ENCODE measurements at places on chromosomes 11 and 22. TPM values are rescaled to one million over a fixed set of nuclear protein-coding genes. Genes with fewer than 3 reads are reported as not detected.

The PHETA2 gene
- total RNA-seq = 2.2 TPM

DNA sequence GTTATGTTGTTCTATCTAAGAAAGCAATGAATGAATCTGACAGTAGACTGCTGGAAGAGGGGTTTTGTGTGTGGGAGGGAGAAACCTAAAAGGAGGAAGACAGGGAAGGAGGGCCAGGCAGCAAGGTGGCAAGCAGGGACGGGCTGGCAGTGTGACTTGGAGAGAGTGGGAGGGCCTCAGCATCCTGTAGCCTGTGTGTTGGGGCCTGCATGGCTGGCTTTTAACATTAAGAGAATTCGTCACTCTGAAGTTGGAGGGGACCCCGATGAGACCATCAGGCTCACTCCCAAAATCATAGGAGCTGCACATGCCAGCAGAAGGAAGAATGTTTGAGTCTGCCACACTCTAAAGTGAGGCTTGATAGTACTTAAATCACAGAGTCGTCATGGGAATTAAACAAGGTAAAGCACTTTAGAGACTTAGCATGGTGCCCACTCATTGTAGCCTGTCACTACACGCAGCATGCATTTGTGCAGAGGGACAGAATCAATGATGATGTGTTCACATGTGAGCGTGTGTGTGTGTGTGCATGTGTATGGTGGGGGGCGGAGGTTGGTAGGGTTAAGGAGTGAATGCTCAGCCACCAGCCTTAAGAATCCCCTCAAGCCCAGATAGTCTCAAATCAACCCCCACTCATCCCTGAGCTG, 199.5 kb downstream of the TENM4 start:
- peaks cover 2% of the 10 kb centered on the region for H3K36me3 ChIP-seq
- H3K4me3 ChIP-seq = no peak overlapping the region
- DNase-seq = no peak
- H3K27ac ChIP-seq = no peak overlapping the region
- peaks cover 59% of the 10 kb centered on the region for H3K4me1 ChIP-seq

DNA sequence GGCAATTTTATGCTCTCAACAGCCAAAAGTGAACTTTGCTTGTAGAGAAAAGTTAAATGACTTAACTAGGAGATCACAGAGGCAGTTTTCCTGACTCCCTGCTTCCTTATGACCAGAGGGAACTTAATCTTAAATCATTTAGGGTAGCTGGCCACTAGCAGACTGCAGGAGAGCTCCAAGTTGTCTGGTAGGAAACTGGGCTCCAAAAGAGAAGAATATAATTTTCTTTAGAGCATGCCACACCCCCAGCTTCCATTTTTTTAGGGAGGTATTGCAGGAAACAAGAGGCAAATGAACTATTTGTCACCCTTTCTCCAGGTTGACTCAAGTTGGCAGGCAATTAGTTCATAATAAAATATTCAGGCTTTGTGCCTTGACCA, 2.6 kb downstream of the METTL15 start:
- DNase-seq = no peak
- H3K27me3 ChIP-seq = no peaks in the 10 kb centered on the region
- H3K4me3 ChIP-seq = peak overlapping the region; percentile 89
- peaks cover 49% of the 10 kb centered on the region for H3K4me1 ChIP-seq
- peak overlapping the region; percentile 99 for H3K27ac ChIP-seq

GRCh38 chr11:21707116-21707739, 485.7 kb upstream of the ANO5 start:
- no peak overlapping the region for H3K27ac ChIP-seq
- H3K27me3 ChIP-seq = peaks cover 2% of the 10 kb centered on the region
- DNase-seq = no peak
- no peak overlapping the region for H3K4me3 ChIP-seq
- H3K36me3 ChIP-seq = no peaks in the 10 kb centered on the region

DNA sequence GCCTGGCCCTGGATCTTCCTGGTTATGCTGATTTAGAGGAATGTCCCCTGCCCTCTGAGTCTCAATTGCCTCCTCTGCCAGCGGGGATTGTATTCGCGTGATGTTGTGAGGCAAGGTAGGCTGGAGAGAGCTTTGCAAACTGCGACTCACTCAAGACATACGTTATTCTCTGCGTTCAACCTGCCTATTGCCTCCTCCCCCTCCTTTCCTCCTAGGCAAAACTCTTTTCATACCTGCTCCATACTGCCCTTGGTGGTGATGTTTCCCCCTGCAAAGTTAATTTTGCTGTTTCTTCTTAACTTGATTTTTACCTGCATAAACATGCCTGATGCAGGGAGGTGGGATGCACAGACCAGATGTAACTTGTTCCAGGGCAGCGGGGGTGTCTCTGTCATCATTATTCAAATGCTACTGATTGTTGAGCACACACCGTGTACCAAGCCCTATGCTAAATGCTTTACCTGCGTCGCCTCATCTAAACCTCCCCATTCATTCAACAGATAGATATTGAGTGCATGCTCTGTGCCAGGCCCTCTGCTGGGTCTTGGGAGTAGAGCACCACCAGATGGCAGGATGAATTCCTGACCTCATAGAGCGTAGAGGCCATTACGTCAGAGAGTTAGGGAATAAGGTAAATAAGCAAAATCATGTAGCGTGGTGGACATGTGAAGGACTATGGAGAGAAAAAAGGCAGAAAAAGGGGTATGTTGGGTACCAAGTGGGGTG, 29.0 kb downstream of the SGSM1 start:
- H3K4me3 ChIP-seq = no peak overlapping the region
- peaks cover 51% of the 10 kb centered on the region for H3K27me3 ChIP-seq
- no peak overlapping the region for H3K27ac ChIP-seq
- DNase-seq = no peak

DNA sequence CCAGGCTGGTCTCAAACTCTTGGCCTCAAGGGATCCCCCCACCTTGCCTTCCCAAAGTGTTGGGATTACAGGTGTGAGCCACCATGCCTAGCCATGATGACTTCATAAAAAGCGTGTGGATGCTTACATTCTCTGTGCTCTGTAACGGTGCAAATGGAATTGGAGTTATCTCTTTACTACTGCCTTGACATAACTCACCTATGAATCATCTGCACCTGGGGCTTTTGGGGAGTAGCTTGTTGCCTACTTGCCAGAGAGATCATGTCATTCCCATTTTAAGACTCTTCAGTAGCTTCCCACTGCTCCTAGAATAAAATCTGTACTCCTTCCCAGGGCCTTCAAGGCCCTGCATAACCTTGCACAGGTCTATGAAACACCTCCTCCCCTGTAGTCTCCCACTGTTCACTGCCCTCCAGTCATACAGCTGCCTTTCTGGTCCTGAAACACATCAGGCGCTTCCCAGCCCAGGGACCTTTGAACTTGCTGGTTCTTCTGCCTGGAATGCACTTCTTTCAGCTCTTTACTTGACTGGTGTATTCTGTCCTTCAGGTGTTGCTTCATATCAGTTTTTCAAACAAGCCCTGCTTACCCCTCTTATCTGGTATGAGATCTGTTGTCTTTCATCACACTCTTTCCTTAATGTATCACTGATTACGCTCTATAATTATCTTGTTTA, 19.6 kb upstream of the MOGAT2 start:
- H3K27ac ChIP-seq = no peak overlapping the region
- no peaks in the 10 kb centered on the region for H3K36me3 ChIP-seq
- no peak for DNase-seq
- peaks cover 33% of the 10 kb centered on the region for H3K27me3 ChIP-seq
- H3K4me3 ChIP-seq = no peak overlapping the region

- DNase-seq = no peak
- peak overlapping the region; percentile 82 for H3K4me3 ChIP-seq
- peaks cover 28% of the 10 kb centered on the region for H3K4me1 ChIP-seq
Measured at GRCh38 chr11:59755701-59756557, 753 bp downstream of the STX3 start.

The ADM gene
- 33.0 TPM for total RNA-seq

The FOLR2 gene
- total RNA-seq = not detected

GRCh38 chr11:127898422-127899365, 688.7 kb downstream of the ETS1 start:
- no peaks in the 10 kb centered on the region for H3K36me3 ChIP-seq
- no peak overlapping the region for H3K27ac ChIP-seq
- peak; percentile 79 for DNase-seq
- H3K4me3 ChIP-seq = no peak overlapping the region
- no peaks in the 10 kb centered on the region for H3K27me3 ChIP-seq

The SEC14L6 gene
- total RNA-seq = 1.2 TPM

The SLC15A3 gene
- 0.54 TPM for total RNA-seq

GRCh38 chr11:43523632-43524031, 156.9 kb upstream of the HSD17B12 start:
- H3K4me3 ChIP-seq = no peak overlapping the region
- H3K27ac ChIP-seq = no peak overlapping the region
- H3K4me1 ChIP-seq = no peaks in the 10 kb centered on the region
- peaks cover 38% of the 10 kb centered on the region for H3K27me3 ChIP-seq
- H3K36me3 ChIP-seq = no peaks in the 10 kb centered on the region
- no peak for DNase-seq

- H3K4me3 ChIP-seq = no peak overlapping the region
- H3K36me3 ChIP-seq = peaks cover 57% of the 10 kb centered on the region
- H3K27ac ChIP-seq = no peak overlapping the region
- no peaks in the 10 kb centered on the region for H3K27me3 ChIP-seq
- no peak for DNase-seq
- peaks cover 10% of the 10 kb centered on the region for H3K4me1 ChIP-seq
Measured at GRCh38 chr11:7640816-7641215, 32.5 kb downstream of the CYB5R2 start.

DNA sequence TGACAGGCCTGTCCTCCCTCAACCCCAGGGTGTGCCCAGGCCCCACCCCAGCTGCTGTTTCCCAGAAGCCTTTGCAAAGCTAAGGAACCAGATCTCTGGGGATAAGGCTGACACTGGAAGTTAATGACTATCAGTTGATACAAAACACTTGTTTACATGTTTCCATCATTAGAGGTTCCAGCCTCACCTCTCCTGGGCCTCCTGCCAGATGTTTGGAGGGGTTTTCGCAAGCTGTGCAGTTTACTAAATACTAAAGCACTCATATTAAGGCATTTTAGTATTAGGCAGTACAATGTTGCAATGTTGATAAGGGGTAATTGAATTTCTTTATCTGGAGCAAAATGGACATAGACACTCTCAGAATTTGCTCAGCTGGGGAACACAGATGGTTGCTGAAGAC, 218.7 kb downstream of the INSC start:
- H3K4me1 ChIP-seq = no peaks in the 10 kb centered on the region
- H3K4me3 ChIP-seq = no peak overlapping the region
- peaks cover 23% of the 10 kb centered on the region for H3K27me3 ChIP-seq
- no peak for DNase-seq
- no peak overlapping the region for H3K27ac ChIP-seq

The GTSE1 gene
- total RNA-seq = 7.3 TPM

- no peaks in the 10 kb centered on the region for H3K4me1 ChIP-seq
- no peak for DNase-seq
- H3K27ac ChIP-seq = no peak overlapping the region
- no peak overlapping the region for H3K4me3 ChIP-seq
Measured at GRCh38 chr11:60765355-60765754, 8.7 kb downstream of the MS4A15 start.

- no peak for DNase-seq
- H3K36me3 ChIP-seq = peaks cover 8% of the 10 kb centered on the region
- H3K27ac ChIP-seq = no peak overlapping the region
- H3K27me3 ChIP-seq = no peaks in the 10 kb centered on the region
- no peaks in the 10 kb centered on the region for H3K4me1 ChIP-seq
Measured at GRCh38 chr11:130227373-130227772, 67.8 kb downstream of the ST14 start.

DNA sequence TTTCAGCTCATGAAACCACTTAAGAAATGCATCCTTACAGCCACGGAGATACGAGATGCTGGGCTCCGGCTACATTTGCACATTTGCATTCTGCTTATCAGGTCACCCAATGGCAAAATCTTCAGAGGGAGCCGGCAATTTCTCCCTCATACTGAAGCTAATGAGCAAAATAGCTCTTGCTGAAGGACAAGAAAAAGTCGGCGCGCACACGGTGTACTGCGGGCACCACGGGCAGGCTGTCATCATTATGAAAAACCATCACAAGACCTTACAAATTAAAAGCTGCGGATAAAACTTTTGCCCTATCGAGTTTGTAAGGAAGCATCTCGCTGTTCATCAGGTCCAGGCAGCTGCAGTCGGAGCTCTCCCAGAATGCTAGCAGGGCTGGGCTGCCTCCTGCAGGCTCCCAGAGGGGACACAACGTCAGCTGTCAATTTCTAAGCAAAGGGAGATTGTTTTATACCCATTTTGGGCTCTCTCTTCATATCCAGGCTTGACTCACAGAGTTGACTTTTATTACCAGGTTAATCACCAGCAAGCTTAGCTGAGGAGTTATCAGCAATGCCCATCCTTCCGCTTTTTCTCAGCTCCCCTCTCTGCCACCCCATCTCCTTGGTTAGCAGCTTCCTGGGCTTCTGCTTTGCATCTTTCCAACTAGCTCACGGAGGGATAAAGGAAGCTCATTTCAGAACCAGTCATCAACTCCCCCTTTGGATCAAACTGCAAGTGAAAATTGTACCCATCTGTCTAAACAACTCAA, 375.1 kb downstream of the OPCML start:
- no peak overlapping the region for H3K27ac ChIP-seq
- H3K4me1 ChIP-seq = no peaks in the 10 kb centered on the region
- H3K36me3 ChIP-seq = no peaks in the 10 kb centered on the region
- no peak overlapping the region for H3K4me3 ChIP-seq

DNA sequence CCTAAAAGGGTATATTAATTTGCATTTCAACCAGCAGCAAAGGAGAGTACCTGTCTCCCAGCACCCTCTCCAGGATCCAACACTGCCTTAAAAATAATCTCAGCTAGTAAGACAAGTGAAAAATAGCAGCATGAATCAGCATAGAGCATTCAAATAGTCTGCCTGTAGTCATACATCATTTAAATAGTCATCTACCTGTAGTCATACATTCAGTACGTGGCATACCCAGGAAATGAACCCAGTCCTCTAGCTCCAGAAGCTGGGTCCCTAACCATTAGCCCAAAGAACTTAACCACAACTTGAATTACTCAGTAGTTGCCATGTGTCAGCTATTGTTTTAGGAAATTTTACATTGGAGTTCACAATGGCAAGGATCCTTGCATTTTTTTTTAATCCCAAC, 9.3 kb downstream of the TENM4 start:
- H3K4me1 ChIP-seq = peaks cover 12% of the 10 kb centered on the region
- no peak overlapping the region for H3K4me3 ChIP-seq
- H3K27me3 ChIP-seq = peaks cover 5% of the 10 kb centered on the region
- DNase-seq = no peak
- no peak overlapping the region for H3K27ac ChIP-seq

The CCT8L2 gene
- not detected for total RNA-seq

DNA sequence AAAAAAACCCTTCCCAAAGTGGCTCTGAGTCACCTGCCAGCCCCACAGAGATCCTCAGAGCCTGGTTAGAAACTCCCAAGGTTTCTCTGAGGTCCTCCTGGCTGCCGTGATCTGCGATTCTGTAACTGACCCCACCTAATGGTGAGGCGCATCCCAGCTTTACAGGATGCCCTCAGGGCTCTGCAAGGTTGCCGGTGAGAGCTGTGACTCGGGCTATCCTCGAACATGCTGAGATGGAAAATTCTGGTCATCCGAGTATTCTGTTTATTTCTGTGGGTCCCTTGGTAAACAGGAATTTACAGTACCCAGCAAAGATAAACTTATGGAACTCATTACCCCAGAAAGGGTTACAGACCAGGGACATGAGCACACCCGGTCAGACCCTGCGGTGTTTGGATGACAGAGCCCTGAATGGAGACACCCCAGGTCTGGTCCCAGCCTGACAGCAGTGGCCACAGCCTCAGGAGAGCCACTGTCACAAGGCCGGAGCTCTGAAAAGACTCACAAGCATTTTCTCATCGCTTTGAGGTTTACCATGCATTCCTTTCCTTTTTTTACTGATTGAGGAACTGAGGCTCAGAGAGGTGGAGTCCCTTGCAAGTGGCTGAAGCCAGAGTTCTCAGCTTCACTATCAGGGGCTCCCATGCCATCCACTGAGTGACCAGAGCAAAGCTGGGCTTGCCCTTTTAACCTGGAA, 22.2 kb downstream of the LIF start:
- H3K36me3 ChIP-seq = no peaks in the 10 kb centered on the region
- peak overlapping the region; percentile 79 for H3K27ac ChIP-seq
- peaks cover 61% of the 10 kb centered on the region for H3K4me1 ChIP-seq
- no peak overlapping the region for H3K4me3 ChIP-seq
- no peak for DNase-seq

The CATSPER1 gene
- not detected for total RNA-seq
